ENCODE measurements at places on chromosomes 6 and 20.
A peak's percentile ranks its signal among the peaks of the same experiment; 100 is the strongest.

DNA sequence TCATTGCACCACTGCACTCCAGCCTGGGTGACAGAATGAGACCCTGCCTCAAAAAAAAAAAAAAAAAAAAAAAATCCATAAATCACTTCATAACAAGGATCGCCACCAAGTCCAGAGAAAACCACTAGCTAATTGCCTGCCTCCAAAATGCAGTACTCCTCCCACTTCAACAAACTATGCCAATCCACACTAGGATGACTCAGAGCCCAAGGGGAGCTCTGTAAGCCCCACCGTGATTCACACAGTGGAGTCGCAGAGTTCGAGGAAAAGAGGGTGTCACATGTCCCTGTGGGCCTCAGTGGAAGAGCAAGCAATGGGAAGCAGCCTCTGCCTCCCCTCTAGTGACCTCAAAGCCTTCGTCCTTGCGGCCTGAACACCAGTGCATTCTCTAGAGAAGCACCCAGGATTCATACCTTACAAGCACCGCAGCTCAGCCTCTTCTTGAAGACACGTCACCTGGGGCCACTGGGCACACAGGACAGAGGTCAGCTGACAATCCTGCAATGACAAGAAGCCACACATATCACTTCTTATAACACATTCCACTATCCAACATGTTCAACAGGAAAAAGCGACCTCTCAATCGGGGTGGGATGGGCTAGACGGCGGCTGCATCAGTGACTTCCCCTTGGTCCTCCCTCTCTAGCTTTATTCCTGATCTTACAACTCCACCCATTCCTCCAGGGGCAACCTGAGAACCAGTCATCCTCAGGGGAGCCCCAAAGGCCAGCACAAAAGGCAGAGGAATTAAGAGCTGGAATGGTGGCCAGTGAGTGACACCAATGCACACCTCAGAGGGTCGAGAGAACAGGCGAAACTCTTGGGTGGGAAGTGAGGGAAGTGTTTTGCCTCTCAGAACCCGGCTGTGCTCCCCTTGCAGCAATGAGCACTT is 8.9 kb downstream of the SNHG17 start:
- DNase-seq: no peak

GRCh38 chr6:2522521-2522920 is 228.2 kb downstream of the MYLK4 start:
- DNase-seq: no peak

DNA sequence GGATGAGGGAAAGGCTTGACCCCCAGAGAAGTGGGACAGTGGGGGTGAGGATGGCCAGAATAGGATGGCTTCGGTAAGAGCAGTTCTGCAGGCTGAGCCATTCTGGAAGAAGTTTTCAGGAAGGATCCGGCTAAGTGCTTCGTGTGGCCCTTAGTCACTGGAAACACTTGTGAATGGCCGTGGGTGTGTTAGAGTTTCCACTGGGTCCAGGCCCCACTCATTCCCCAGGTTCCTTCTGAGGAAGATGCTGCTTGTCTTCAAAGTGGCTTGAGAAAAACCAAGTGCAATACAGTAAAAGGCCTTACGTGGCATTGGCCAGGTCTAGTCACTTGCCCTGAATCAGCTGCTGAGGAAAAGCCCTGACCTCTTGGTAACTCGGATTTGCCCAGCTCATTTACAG is 27.9 kb downstream of the MANBAL start:
- DNase-seq: no peak

GRCh38 chr20:771741-772464 is 3.6 kb upstream of the SLC52A3 start:
- no peak for DNase-seq

GRCh38 chr6:34934516-34934915 is 45.5 kb downstream of the ANKS1A start:
- DNase-seq: no peak

DNA sequence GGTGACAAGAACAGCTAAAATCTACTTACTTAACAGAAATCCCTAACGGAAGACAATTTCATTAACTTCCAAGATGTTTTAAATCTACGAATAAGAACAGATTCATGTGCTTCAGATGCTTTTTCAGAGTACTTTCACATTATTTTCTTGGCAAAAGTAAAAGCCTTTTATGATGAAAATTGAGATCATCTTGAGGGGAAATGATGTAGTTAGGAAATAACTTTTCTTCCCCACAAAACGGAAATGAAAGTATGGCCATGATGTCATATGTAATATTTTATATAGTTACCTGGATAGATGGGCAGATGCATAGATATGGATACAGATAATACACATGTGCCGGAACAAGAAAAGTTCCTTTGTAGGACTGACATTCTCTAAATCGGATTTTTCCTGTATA is 32.8 kb downstream of the SASH1 start:
- DNase-seq: no peak

- no peak for DNase-seq
These were observed 477.5 kb downstream of the GJA1 start for GRCh38 chr6:121912905-121913304.

DNA sequence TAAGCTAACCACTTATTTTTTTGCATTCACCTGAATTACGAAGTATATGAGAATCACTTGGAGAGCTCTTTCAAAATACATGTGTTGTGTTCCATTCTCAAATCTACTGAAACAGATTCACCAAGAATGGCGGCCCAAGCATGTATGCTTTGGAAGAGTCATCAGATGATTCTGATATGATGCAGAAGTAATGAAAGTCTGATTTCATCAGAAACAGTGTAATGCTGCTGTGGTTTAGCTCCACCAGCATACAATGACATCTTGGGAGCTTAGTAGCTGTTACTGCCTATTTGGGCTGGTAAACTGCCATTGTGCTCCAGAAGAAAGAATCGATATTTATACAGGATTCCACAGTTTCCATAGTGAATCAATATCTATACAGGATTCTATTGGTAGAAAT is 52.9 kb downstream of the UBR2 start:
- no peak for DNase-seq

- DNase-seq: no peak
These were observed 77.7 kb upstream of the TBC1D7 start for GRCh38 chr6:13405961-13406477.

- DNase-seq: no peak
These were observed 11.7 kb downstream of the PTPRK start for GRCh38 chr6:128508588-128509296.

GRCh38 chr6:131103901-131104300 is 31.4 kb upstream of the AKAP7 start:
- DNase-seq: no peak

DNA sequence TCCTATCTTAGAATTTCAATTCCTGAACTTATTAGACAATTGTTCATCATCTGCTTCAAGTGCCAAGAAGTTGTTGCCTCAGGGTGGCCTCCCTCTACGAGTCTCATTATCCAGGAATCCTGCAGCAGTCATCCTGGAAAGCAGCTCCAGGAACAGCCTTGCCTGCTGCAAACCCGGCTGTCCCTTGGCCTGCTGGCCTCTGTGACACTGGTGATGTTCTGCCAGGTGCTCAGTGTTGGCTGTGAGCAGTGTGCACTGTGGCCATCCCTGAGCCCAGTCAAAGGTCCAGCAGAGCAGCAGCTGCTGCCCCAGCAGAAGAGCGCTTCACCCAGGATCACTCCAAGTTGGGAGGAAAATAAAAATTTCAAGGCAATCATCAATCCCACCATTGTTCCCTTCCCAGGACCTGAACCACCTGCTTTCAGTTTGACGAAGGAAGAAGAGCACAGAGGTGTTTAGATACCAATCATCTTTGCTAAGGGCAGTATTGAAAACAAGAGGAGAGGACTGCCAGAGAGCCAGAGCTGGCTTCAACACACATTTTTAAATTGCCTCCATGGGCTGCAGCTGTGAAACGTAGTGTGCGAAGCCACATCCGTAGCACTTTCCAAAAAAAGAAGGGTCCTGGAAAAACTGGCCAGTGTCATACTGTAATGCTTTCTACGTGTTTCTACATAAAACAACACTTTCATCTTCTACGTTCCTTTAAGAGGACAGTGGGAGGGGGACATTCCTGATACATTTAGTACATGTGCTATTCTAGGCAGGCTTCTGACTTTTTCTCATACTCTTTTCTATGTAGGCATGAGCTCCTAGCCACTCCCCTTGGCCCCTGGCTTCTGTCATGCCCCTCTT is 7.2 kb upstream of the FAM50B start:
- no peak for DNase-seq

GRCh38 chr20:32078791-32079190 is 26.7 kb downstream of the HCK start:
- DNase-seq: no peak

GRCh38 chr6:80967609-80968008 is 784.9 kb downstream of the TENT5A start:
- DNase-seq: no peak

DNA sequence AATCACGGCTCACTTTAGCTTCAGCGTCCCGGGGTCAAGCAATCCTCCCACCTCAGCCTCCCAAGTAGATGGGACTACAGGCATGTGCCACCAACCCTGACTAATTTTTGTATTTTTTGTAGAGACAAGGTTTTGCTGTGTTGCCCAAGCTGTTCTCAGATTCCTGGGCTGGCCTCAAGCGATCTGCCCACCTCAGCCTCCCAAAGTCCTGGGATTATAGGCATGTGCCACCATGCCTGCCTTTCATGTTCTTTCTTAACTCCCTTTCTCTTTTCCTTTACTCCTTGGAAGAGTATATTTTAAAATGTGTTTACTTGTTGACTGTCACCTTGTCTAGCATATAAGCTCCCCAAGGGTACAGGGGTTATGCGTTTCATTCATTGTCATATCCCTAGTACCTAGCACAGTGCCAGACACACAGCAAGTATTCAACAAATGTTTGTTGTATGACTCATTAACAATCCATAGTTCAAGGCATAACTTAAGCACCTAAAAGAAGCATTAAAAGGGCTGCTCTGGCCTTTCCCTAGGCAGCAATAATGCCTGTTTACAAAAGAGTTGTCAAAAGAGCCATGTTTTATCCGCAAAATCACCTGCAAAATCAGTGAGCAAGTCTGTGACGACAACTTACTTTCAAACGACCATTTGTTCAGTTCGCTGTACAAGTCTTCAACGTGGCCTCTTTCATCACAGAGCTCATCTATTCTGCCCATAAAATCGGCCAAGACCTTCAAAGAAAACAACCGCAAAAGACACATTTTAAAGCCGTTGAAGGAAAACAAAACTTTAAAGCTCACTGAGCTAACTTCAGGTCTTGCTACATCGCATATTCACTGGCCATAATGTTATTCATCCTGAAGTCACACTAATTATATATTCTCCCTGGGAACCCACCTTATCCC is 4.6 kb downstream of the CYP24A1 start:
- no peak for DNase-seq

- no peak for DNase-seq
These were observed 91.0 kb downstream of the HIVEP1 start for GRCh38 chr6:12103158-12103557.

GRCh38 chr6:30192076-30192475 is 21.1 kb downstream of the TRIM26 start:
- DNase-seq: no peak

GRCh38 chr6:3535033-3535775 is 78.4 kb upstream of the SLC22A23 start:
- DNase-seq: no peak

DNA sequence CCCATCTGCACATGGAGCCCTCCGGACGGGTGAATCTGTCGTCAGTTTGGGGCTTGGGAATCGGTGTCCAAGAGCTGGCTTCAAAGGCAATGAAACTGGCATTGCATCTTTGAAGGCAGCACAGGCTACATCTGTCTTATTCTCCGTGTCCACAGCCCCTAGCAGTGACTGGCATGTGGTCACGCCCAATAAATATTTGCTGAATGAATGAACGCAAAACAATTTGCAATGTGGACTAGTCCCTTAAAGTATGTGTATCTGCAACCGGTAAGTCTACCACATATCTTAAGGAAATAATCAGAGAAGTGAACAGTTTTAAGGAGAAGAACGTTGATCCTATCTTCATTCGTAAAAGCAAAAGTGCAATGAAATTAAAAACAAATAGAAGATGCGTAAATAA is 8.0 kb upstream of the PMEPA1 start:
- no peak for DNase-seq

DNA sequence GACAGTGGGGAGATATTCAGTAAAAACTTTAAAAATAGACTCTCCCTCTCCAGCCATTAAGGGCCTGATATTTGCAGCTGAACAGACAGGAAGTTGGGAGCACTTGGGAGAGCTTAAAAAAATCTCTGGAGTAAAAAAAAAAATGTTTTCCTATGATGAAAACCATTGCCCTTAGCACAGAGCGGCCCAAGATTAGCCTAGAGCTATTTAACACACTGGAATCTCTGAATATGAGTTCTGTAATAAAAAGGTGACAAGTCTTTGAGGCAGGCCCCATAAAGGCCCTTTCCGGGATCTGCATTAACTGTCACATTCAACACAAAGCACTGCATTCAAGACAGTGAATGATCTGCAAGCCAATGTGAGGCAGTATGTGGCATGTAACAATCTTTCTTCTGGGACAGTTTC is 393.7 kb downstream of the ZFAND3 start:
- DNase-seq: no peak

DNA sequence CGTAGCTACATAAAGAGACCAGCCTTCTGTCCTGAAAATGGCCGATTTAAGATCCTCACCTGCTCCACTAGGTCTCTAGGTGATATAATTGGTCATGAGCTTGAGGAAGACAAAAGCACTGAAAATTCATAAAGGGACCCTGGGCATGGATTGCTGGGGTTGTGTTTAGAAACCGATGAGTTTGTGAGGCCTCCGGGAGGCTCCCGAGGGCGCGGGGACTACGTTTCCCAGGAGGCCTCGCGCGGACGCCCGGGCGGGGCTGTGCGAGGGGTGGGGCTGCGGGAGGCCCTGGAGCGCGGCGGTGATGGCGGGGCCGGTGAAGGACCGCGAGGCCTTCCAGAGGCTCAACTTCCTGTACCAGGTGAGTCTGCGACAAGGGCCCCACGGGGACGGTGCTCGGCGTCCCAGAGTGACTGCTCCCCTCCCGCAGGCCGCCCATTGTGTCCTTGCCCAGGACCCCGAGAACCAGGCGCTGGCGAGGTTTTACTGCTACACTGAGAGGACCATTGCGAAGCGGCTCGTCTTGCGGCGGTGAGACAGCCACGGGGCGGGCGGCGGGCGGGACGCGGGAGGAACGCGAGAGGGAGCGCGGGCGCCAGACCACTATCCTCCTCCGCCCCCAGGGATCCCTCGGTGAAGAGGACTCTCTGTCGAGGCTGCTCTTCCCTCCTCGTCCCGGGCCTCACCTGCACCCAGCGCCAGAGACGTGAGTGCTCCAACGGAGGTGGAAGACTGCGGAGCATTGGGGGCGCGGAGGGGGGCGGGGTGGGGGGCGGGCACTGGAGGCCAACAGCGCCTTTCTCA is at the start of gene RPP21:
Gene RPP21 (plus strand): TSS at position 289 of the 804 bp plus-strand sequence. CDS start 16 bp downstream, at position 305.
- peak; percentile 70 for DNase-seq

DNA sequence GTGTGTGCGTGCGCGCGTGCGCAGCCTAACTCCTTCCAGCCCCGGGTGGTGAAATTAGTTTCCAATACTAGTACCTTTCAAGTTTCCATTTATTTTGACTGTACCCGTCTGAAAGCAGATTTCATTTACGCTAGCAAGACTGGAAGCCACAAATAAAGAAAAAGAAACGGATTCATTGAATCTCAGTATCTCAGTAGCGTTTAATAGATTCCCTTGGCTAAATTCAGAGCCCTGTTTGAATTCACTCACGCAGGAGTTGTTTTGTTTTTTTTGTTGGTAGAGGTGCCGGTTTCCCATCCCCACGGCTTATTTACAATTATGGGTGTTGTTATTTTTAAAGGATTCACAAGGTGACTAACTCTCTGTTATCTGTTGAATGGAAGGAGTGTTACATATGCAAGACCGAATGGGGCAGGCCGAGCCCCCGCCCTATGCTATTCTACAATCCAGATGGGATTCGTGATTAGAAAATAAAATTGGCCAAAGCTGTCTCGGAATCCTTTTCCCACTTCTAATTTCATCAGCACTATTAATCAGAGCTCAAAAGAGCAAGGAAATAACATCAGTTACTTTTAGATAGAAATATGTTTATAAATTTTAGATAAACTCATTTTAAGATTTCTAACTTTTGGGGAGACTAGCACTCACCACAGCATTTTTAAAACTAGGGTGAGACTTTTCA is 2.3 kb upstream of the INSM1 start:
- peak; percentile 74 for DNase-seq

Measured in NCI-H1092 treated with DMSO at 0.1 percent for 48 hours (cell line).